ENCODE measurements at places on chromosomes 12 and 14.

DNA sequence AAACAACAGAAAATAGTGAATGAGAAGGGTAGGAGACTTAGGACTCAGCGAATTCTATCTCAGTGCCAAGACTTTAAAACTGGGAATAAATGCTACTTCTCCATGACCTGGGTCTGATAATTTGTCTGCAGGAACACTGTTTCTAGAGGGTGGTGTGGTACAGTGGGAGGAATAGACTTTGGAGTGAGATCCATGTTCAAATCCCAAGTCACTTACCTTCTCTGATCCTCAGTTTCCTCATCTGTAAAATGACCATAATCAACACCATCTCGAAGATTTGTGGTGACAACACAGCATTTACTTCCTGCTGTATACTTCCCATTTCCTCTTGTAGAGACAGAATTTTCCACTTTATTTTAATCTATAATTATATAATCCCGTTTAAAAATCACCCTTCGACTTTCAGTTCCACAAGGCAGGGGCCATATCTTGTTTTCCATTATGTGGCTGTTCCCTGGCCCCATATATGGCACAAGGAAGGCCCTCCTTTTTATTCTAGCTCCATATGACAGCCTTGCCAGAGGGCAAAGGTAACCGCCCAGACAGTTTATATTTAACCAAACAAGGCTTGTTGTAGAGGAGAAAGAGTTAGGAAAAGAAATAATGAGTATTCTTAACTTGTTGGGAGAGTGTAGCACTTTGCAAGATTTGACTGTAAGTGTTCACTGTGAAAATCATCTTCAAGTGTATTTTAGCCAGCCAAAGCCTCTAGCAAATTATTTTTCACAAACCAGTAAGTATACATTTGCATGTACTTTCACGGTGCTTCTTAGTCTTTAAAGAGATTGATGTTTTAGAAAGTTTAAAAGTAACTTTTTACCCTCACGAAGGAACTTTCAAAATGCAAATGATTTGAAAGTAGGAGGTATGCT, 243.1 kb downstream of the AKAP6 start:
- DNase-seq = no peak

DNA sequence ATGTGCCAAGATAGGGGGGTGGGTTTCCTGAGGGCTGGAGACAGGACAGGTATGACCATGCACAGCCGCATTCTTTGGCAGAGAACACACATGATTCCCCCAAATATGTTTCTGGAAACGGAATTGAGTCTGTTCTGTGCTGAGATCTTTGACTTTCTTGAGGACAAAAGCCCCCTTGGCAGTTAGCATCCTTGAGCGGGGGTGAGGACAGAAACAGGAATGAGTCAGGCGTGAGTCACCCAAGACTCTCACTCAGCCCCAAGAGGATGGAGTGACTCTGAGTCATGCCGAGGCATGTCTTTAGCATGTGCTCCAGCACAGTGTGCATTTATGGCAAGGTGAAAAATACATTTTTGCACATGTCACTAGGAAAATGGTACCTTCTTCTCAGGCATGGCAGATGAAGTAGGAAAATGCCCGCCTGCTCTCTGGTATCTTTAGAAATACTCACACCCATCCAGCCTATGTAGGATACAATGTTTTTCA, 52.1 kb downstream of the DAD1 start:
- peak; percentile 70 for DNase-seq

- DNase-seq = no peak
Observed at GRCh38 chr12:62578726-62579125, 112.1 kb downstream of the MON2 start.

- no peak for DNase-seq
Observed at GRCh38 chr14:95134304-95134933, 22.9 kb downstream of the DICER1 start.

DNA sequence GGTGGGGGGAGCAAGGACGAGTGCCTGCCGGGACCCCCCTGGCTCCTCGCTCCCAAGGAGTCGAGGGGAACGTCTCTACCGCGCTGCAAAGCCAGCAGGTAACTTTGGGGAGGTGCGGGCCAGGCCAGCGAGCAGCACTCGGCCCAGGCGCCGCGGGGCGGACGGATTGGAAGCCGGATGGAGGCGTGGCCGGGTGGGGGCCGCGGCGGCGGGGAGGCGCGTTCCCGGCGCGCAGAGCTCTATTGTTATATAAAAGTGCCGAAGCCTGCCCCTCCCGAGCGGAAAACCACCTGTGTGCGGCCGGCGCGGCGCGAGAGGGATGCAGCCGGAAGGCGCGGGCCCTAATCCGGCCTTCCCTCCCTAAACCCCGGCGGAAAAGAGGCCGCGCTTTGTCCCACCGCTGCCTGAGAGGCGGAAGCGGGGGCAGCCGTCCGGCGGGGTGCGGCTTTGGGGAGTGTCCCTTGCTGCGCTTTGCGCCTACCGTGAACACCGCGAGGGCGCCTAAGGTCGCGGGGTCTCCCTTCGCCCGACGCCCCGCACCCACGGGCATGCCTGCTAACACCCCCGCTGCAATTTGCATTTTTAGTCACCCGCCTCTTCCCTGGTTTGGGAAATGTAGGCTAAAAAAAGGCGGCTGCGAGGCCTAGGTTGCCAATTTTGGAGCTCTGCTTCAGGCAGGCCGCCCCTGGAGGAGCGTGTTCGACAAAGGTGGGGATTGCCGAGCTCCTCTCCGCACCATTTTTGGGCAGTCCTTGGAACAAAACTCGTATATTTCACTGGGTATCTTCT, 1.7 kb upstream of the DUSP6 start:
- peak; percentile 56 for DNase-seq

- no peak for DNase-seq
Observed at GRCh38 chr14:83290447-83290846, 1756.8 kb upstream of the SEL1L start.

GRCh38 chr12:94940771-94941170, 62.7 kb downstream of the NDUFA12 start:
- DNase-seq = no peak

DNA sequence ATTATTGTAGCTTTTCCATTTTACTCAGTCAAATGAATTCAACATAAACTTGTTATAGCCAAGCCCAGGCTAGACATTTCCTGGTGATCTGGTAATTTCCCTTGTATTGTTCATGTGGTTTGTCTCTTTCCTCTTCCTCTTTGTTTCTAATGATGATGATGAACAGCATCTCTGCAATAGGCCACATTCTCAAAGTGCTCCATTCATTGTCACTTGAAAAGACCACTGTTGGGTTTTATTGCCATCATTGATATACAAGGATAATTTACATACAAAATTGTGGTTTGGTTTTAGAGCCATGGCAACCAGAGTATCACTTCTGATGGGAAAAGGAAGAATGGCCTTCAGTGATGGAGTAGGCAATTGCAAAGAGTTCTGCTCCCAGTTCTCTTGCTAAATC, 379.3 kb downstream of the RGS6 start:
- DNase-seq = no peak

DNA sequence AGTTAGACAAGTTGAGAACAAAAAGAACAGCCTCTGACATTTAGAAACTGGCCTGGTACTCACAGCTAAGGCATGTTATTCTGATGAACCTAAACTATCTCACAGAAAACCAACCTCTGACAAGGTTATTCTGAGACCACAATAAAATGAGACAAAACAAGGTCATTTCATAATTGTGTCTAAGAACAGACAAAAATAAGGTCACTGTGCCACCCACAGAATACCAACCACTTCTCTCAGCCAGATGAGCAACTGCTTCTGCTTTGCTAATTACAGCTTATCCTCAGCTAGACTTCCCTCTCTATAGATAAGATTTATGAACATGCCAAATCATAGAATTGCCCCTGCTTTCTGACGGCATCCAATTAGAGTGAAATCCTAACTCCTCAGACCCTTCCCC, 52.2 kb upstream of the CRACR2A start:
- no peak for DNase-seq

DNA sequence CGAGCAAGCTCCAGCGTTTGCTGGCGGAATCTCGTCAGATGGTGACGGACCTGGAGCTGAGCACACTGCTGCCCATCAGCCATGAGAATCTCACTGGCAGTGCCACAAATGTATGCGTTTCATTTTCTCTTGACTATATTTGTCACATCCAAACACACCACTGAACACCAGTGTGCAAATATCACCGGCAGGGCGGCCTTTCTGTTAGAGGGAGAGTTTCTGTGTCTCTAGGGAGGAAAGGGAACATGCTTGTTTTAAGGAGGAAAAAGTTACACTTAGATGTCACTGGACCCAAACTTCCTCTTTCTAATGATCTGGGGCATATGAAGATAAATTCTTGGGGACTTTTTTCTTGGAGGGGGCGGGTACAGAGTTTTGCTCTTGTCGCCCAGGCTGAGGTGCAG, 21.9 kb upstream of the HIP1R start:
- DNase-seq = no peak

DNA sequence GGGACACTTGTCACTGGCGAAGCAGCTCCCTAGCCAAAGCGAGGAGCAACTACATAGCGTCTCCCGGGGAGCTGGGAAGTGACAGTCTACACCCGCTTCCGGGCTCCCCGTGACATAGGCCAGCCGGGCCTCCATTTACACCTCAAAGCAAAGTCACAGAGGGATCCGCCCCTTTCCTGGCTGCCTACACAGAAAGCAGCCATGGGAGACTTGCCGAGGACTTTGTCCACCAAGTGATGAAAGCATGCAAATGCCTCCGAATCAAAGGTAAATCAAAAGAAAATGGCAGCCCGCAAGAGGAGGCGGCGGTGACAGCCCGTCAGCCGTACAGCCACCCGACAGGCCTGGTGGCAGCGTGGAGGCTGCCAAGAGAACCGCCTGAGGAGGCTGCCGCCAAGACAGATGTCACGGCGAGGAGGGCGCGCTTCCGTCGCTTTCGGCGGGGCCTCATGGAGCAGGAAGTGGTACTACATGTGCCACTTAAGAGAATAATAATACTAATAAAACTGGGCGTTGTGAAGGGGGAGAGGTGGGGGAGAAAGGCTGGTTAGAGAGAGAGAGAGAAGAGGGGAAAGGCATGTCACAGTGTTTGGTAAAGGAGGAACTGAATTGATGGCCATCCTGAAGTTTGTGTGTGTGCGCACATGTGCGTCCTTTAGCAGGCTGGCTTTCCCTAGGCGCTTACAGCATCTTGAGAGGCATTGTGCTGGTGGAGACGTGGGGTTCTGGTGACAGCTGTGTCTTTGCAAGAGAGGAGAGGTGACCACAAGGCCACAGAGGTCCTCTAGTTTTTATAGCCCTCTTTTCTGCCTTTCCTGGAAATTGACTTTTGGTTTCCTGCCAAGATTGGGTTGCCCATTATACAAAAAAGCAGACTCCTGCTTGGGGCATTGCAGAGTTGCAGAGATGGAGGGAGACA, 661.7 kb downstream of the VRK1 start:
- peak; percentile 78 for DNase-seq

DNA sequence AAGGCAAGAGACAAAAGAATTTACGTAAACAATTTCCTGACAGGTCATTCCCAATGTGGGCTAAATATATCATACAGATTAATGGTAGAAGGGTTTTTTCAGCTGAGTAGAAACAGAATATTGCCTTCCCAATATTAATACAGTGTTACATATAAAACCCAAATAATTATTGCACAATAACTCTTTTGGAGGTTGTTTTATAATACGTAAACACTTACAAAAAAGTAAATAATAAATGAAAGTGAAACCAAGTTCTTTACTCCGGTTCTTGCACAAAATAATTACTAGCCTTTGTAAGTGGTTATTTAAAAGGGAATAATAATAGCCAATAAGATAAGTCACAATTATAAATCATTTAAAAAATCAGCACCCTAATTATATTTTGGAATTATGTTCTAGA, 118.6 kb upstream of the SSTR1 start:
- no peak for DNase-seq

DNA sequence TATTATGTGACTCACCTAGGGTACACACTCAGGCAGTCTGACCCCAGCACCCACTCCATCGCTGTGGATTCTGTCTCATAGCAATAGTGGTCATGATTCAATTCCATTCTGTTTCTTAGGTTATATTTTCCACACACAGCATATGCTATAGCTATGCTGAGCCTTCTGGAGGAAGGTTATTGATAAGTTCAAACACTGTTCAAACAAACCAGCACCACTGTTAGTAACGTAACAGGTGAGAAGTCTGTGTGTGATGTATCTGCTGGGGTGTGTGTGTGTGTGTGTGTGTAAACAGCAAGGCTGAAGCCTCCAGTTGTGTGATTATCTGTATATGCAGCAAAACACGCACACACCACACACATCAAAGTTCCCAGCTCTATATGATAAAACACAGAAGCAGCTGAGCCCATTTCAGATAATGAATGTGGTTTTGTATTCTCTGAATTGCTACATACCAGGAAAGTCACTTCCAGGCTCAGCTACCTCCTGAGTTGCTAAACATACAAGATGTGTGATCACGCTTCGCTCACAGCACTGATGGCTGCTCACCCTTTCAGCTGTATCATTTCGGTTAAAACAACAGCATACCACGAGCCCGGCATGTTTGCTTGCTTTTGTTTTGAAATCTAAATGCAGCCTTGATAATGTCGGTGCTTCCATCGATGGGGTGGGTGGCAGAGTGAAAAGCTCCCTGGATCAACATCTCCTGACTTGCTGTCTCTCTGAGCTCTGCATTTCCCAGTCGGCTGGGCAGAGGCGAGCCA, 6.8 kb upstream of the SYNE3 start:
- DNase-seq = no peak

- no peak for DNase-seq
Observed at GRCh38 chr12:6774499-6775062, 2.3 kb downstream of the LAG3 start.

DNA sequence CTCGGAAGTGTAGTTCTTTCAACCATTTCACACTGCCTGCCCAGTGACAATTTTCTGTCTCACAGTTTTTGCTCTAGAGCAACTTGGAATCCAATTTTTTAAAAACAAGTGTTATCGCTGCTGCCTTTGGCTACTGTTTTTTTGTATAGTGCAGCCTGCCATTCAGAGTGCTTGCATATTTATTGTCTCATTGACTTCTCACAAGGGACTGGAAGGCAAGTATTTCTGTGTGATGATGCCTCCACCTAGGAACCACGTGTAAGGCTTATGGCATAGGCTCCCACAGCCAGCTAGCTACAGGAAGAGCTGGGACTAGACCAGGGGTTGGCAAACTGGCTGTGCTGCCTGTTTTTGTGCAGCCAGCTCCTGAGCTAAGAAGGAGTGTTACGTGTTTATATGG, 903 bp downstream of the PARPBP start:
- DNase-seq = no peak

DNA sequence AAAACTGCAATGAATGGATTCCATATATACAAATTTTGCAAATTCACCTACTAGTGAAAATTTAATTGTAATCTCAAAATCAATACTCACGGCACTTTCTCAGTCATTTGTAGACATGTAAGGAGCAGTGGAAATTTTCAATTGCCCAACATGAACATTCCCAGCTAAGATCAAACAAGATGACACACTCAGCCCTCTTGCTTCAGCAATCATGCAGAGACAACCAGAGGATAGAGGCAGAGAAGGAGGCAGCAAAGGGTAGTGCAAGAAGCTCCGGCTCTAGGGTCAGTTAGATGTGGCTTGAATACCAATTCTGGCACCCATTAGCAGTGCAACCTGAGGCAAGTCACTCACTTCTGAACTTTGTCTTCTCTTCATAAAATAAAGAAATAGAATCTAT, 91.5 kb upstream of the SLC35F4 start:
- DNase-seq = no peak

DNA sequence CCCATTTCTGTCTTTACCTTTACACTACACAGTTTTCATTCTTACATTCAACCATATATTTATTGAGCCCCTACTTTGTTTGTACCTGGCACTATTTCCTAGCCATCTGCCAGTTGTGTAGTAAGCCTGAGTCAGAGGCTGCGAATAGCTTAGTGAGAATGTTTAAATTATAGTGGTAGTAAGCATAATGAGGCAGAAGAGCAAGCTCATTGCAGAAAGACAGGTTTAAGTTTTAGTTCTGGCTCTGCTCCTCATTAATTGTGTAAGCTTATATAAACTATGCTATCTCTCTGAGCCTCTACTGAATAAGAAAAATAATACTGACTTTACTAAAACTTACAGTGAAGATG, 123.5 kb downstream of the NAV3 start:
- DNase-seq = no peak

Data from activated effector memory CD4-positive, alpha-beta T cell treated with Interleukin-2 at 50 U/mL for 16 hours (primary cell).